ENCODE measurements at places on chromosomes 6 and 20. TPM values are rescaled to one million over a fixed set of nuclear protein-coding genes. Genes with fewer than 3 reads are reported as not detected.
A peak's percentile ranks its signal among the peaks of the same experiment; 100 is the strongest.

DNA sequence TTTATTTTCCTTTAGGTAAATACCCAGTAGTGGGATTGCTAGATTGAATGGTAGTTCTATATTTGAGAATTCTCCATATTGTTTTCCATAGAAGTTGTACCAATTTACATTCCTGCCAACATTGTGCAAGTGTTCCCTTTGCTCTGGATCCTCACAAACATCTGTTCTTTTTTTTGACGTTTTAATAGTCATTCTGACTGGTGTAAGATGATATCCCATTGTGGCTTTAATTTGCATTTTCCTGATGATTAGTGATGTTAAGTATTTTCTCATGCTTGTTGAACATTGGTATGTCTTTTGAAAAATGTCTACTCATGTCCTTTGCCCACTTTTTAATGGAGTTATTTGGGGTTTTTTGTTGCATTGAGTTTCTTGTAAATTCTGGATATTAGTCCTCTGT is 85.6 kb downstream of the UBE3D start:
- no peak for DNase-seq

DNA sequence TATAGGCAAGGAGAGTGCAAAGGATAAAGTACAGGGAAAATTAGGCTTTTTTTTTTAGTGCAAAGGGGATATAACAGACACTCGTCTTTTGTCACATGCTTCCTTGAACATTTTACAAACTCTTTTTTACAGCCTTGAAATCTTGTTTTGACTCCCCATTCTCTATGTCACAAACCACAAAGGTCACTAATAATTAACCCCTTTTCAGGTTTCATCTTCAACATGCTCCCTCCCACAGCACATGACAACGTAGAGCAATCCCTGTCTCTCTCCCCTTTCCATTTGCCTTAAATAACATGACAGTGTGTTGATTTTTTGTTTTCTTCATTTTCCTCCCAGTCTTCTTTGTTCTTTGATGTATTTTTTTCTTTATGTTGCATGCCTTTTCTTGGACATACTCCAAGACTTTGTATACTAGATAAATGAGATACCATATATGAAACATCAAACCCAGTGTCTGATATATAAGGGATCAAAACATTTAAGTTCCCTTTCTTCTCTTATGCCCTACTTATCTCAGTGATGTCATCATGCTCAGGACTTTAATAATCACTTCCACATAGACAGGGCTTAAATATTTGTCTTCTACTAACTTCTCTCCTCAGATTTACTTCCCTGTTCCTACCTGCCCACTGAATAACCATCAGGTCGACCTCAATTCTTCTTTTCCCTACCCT is 378.7 kb upstream of the HSF2 start:
- no peak for DNase-seq

DNA sequence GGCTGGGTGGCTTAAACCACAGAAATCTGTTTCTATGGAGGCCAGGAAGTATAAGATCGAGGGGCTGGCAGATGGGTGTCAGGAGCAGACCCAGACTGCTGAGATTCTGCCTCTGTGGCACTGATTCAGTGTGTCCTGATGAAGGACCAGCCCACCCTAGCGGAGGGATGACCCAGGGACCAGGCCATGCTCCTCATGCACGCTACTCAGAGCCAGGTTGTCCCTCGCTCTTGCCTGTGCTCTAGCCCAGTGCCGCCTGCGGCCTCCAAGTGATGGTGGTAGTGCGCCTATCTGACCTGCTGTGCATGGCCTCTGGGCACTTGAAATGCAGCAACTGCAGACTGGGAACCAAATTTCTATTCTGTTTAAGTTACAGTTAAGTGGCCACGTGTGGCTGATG is 13.1 kb upstream of the APMAP start:
- DNase-seq: peak; percentile 13

- no peak for DNase-seq
Observed at GRCh38 chr6:157427969-157428368, 47.0 kb downstream of the ZDHHC14 start.

DNA sequence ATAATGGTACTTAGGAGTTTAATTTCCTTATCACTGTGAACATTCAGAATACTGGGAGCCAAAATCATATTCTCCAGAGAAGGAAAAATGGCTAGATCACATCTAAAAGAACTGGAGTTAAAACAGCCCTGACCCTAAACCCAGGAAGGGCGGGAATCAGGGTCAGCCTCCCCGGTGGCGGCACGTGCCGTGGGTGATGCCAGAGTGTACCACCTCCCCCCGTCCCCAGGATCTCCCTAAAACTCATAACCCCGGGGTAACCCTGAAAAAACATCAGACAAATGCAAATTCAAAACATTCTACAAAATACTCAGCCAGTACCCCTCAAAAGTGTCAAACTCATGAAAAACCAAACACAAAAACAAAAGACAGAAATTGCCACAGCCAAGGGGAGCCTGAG is 148.3 kb downstream of the DLL1 start:
- DNase-seq: no peak

DNA sequence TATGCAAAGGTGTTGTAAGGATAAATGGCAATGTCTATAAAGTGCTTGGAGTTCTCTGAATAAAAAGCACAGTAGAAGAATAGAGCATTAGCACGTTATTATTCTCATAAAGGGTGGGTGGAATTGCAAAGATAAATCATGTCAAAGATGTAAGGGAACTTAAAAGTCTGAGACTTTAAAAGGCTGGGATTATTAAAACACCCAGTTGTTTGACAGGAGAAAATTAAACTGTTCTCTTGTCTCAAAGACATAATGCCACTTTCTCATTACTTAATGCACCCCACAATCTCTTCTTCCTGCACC is 70.4 kb upstream of the PDE10A start:
- no peak for DNase-seq

GRCh38 chr20:22904905-22905304 is 130.2 kb upstream of the SSTR4 start:
- DNase-seq: no peak

DNA sequence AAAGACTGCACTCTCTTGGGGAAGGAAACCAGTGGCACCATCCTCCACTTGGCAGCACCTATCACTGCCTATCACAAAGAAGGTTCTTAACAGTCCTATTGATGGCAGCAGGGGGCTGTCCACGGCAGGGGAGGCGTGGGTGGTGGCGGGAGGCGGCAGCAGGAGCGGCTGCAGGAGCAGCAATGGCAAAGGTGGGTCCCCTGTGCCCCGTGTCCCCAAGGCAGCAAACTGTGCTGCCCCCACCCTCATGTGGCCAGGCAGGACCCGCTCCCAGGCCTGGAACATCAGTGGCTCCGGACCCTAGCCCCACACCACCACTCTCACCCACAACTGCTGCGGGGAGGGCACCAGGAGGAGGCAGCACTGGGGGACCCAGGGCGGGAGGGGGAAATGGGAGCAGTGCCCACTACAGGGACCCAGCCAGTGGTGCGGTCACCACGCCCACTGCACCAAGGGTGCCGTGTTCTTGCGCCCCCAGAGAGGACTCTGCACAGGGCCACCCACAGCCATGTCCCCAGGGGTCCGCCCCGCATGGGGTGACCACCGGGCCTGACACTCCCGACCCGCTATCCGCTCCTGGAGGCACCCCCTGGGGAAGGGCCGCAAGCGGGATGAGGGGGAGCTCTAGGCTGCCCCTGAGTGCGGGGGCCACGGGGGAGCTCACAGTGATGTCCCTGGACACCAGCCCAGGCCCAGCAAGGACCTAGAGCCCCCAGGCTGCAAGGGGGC is 54.6 kb downstream of the GMDS start:
- no peak for DNase-seq

DNA sequence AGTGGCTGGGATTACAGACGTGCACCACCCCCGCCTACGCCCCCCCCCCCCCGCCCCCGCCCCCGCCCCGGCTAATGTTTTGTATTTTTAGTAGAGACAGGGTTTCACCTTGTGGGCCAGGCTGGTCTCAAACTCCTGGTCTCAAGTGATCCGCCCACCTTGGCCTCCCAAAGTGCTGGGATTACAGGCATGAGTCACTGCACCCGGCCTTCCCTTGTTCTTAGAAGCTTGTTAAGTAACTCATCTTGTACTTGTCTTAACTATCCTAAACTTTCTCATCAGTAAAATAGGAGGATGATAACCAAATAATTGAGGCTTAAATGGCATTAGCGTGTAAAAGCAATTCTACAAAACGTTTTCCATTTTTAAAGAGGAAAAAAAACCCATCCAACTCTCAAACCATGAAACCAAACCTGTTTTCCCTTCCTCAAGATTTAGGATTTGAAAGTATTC is 4.2 kb downstream of the CDYL start:
- DNase-seq: no peak

DNA sequence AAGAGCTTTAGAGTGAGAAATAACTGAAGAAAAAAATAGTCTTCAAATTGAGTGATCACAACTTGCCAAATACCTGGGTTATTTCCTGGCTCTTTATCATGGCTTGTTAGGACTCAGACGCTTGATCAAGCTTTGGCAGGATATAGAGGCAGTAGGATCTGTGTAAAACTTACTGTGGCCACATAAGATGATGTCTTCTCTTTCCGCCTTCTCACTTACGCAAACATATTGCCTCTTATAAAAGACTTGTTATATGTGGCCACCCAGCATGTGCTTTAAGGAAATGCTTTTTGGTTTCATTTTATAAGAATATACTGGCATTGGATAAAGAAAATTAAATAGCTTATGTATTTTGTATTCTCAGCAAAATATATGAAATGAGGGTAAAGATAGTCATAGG is 101.8 kb upstream of the AKIRIN2 start:
- no peak for DNase-seq

DNA sequence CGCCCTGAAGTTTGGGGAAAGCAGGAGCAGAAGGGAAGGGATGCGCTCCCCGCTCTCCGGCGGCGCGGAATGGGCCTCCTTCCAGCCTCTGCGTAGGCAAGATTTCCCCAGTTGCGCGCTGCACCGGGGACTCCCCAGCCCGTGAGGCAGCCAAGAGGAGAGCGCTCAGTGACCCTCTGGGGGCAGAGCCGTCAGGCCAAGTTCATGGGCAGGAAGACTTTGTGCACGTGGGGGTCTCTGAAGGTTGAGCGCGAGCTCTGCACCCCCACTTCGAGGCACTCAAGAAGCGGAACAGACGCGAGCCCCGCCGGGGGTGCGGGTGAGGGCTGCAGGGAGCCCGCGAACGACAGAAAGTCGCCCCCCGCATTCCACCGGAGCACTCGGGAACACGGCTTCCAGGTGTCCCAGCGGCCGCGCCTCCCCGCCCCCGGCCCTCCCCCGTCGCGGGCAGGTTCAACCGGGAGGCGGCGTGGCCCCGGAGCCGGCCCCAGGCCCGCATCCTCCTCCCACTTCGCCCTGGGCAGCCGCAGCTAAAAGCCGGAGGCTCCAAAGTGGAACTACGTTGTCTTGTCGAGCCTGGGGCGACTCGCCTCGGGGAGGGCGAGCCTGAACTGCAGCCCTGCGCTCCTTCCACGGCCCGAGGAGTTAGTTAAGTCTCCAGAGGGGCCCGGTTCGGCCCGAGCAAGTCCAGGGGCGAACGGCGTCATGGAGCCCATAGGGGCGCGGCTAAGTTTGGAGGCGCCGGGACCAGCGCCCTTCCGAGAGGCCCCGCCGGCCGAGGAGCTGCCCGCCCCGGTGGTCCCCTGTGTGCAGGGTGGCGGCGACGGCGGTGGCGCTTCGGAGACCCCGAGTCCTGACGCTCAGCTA is at the start of gene PPP1R3G:
PPP1R3G (plus strand) TSS at position 561 of the 867 bp plus-strand sequence; CDS start at position 706, 145 bp downstream.
- peak; percentile 62 for DNase-seq

GRCh38 chr6:38143191-38144150 is 323.9 kb downstream of the ZFAND3 start:
- no peak for DNase-seq

DNA sequence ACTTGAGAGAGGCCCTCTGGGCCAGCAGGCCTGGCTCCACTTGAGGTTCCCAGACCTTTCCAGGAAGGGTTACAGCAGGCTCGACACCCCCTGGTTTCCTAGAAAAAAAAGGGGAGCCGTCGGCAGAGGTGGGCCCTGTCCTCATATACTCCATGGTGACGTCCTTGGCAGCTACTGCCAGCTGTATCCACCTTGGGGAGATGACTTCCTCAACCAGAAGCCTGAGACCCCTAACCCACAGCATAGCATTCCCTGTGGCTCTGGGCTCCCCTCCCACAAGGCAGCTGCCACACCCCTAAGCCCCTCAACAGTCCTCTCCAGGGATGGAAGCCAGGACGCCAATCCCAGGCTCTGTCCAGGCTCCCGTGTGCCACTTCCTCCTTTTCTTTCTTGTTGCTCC is 294.8 kb downstream of the CDC5L start:
- no peak for DNase-seq

DNA sequence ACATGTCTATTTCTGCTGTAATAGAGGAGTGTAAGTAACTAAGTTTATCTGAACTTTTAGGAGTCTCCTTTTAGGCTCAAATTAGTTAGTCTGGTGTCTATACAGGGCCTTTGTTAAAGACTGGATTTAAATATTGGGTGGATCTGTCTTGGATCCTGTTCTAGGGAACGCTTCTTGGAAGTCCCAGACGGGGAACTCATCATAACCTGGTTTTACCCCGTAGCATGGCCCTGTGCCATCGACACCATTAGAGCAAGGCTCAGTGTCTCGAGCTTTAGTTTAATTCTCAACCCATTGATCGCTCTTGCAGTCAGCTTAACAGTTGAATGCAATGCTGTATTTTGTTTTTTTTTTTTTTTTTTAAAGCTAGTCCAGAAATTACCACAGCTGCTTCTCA is 89.9 kb downstream of the CARMIL1 start:
- peak; percentile 48 for DNase-seq

- no peak for DNase-seq
Observed at GRCh38 chr6:73727114-73727513, 31.1 kb downstream of the CD109 start.

GRCh38 chr6:4192173-4192572 is 56.8 kb upstream of the ECI2 start:
- no peak for DNase-seq

GRCh38 chr6:167424060-167424673 is 99.3 kb downstream of the TTLL2 start:
- no peak for DNase-seq

- DNase-seq: no peak
Observed at GRCh38 chr6:44667226-44667625, 279.7 kb downstream of the CDC5L start.

- DNase-seq: no peak
Observed at GRCh38 chr20:46246559-46246958, 61.7 kb downstream of the CDH22 start.

DNA sequence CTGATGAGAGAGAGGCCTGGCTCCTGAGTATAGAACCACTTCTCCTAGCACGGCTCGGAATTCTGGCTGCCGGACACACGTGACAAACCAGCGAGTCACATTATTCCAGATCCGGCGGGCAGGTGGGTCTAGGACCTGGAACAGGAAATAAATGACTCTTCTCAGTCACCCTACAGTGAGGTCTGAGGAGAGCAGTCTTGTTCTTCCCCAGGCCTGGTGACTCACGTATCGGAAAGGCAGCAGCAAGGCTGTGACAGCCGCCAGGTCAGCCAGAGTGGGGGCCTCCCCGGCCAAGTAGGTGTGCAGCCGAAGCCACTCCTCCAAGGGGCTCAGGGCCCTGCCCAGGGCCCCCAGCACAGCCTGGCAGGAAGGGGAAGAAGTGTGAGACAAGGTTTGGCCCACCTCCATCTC is 2.8 kb downstream of the VARS1 start:
- no peak for DNase-seq

The SIGLEC1 gene
- 6.1 TPM for polyA plus RNA-seq

The SLC17A5 gene
- 10.6 TPM for polyA plus RNA-seq

The MRPS10 gene
- 36.9 TPM for polyA plus RNA-seq

The NRN1 gene
- polyA plus RNA-seq: 10.5 TPM

The CHRNA4 gene
- 0.23 TPM for polyA plus RNA-seq

The KCNK5 gene
- 0.25 TPM for polyA plus RNA-seq

The DCBLD1 gene
- 2.9 TPM for polyA plus RNA-seq
